ENCODE measurements at places on chromosomes 7 and 10. TPM values are rescaled to one million over a fixed set of nuclear protein-coding genes. Genes with fewer than 3 reads are reported as not detected.

DNA sequence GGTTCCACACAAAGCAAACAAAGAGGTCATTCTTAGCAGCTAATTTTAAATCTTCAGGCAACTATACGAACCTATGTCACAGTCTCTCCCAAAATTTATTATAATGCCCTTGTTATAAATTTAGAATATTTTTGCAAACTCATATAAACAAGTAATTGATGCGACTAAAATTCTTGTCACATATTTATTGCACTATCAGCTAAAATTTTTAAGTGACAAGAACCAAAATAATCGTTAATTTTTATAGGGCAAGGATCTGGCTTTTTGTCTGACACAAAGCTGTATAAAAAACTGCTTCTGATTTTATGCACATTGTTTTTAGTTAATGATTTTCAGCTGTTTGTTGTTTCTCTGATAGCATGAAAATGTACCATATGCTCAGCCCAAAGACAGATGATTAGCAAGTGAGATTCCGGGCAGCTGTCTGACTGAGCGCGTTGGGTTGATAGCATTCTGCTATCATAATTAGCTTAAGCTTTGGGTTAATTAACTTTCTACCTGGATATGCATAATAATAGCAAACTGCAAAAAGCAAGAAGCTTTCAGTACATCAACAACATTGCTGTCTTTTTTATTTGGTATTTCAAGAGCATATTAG, 136.0 kb downstream of the MGMT start:
- no peak for DNase-seq
- no peak overlapping the region for H3K27ac ChIP-seq
- no peaks in the 10 kb centered on the region for H3K27me3 ChIP-seq
- peaks cover 8% of the 10 kb centered on the region for H3K36me3 ChIP-seq
- no peak overlapping the region for H3K4me3 ChIP-seq
- no peaks in the 10 kb centered on the region for H3K4me1 ChIP-seq

DNA sequence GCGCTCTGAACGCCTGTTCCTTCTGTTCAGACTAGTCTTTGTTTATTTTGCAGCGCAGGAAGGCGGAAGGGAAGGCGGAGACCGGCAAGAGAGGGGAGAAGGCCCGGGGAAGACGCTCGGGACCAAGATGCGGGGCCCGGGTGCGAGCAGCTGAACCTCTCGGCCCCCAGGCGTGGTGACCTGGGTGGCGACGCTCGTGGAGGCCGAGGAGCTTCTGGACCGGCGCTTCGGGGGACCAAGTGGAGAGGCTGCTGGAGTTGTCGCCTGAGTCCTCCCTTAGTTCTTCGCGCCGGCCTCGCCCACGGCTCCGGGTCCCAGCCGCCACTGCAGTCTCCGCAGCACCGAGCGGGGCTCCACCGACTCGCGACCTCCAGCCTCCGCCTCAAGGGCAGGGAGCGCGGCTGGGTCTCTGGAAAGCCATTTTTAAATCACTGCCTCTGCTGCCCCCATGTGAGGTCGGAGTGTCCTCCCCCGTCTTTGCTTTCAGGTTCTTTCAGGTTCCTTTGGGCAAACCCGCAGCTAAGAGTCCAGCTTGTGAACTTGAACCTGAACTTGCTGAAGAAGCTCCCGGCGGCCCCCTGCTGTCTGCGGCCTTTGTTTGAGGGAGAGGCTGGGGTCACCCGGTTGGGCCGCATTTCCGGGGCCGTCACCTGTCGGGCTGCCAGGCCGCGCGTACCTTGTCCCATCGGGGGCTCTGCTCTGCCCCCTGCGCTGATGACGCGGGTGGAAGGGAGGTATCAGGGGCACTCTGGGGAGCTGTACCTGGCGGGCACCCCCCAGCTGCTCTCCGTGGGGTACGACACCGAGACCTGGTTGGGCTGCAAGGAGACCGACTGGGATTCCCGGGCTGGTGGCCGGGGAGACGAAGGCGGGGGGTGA, 136.0 kb downstream of the KIF20B start:
- peak overlapping the region; percentile 86 for H3K4me3 ChIP-seq
- no peaks in the 10 kb centered on the region for H3K36me3 ChIP-seq
- peaks cover 7% of the 10 kb centered on the region for H3K4me1 ChIP-seq
- DNase-seq, result peak; percentile 61
- peak overlapping the region; percentile 85 for H3K27ac ChIP-seq

The LRRN3 gene
- 187 TPM for total RNA-seq

- no peak overlapping the region for H3K27ac ChIP-seq
- no peaks in the 10 kb centered on the region for H3K27me3 ChIP-seq
- H3K36me3 ChIP-seq, result peaks cover 19% of the 10 kb centered on the region
- H3K4me3 ChIP-seq, result no peak overlapping the region
These were observed 11.8 kb downstream of the UROS start for GRCh38 chr10:125811251-125811650.

The AFAP1L2 gene
- total RNA-seq, result 5.0 TPM

DNA sequence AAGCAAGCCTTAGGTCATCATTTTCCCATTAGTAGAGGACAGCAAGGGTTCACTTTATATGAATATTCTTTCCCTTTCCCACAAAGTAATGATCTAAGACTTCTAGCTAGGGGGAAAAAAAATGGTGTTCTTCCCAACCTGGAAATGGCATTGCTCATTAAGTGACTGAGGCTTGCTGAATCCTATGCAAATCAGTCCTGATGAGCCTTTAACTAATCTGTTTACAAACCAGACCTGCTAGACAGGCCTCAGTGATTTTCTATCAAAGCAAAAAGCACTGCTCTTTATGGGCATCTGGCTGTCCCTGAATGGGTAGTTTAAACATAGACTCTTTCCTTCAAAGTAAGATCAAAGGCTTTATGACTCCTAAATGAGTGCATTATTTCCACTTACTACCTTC, 146.3 kb downstream of the HIBADH start:
- H3K27me3 ChIP-seq, result no peaks in the 10 kb centered on the region
- H3K36me3 ChIP-seq, result no peaks in the 10 kb centered on the region
- no peak overlapping the region for H3K27ac ChIP-seq
- no peak overlapping the region for H3K4me3 ChIP-seq

GRCh38 chr7:111982804-111983203, 223.4 kb downstream of the DOCK4 start:
- no peaks in the 10 kb centered on the region for H3K36me3 ChIP-seq
- H3K27me3 ChIP-seq, result peaks cover 3% of the 10 kb centered on the region
- H3K4me3 ChIP-seq, result no peak overlapping the region
- DNase-seq, result no peak

GRCh38 chr7:103594186-103594585, 148.2 kb upstream of the SLC26A5 start:
- no peak for DNase-seq
- no peaks in the 10 kb centered on the region for H3K36me3 ChIP-seq
- H3K4me3 ChIP-seq, result no peak overlapping the region
- no peak overlapping the region for H3K27ac ChIP-seq

The ZNF398 gene
- 15.0 TPM for total RNA-seq

DNA sequence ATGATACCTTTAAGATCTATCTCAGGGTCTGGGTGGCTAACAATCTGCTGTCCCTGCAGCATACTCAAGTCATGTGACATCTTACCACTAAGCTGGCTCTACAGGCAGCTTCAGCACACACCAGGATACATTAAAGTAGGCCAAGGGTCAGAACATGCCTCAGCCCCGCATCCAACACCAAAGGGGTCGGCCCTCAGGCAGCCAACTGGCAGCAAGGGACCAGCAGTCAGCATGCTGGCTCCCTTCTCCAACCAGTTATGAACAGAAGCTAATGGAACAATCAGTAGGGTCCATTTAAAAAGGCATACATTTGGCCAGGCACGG, 37.1 kb downstream of the FAM53B start:
- peaks cover 35% of the 10 kb centered on the region for H3K4me1 ChIP-seq
- H3K4me3 ChIP-seq, result no peak overlapping the region
- H3K27me3 ChIP-seq, result no peaks in the 10 kb centered on the region
- peaks cover 11% of the 10 kb centered on the region for H3K36me3 ChIP-seq

The PNLIP gene
- not detected for total RNA-seq

DNA sequence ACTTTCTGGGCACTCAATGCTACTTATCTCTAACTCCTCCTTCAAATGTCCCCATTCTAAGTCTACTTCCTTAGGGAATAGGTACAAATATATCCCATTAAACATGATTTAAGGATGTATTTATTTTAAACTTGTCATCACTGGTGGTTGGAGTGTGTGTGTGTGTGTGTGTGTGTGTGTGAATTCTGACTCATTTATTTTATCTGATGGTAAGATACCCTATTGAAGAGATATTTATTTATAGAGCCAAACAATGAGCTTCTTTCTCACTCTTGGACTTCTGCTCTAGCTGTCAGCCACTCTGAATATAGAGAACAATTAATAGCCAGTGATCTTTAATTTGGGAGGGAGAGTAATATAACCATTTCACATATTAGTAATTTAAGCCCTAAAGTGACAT, 17.8 kb upstream of the MAGI2 start:
- no peak overlapping the region for H3K4me3 ChIP-seq
- H3K27ac ChIP-seq, result no peak overlapping the region
- no peaks in the 10 kb centered on the region for H3K36me3 ChIP-seq
- no peaks in the 10 kb centered on the region for H3K27me3 ChIP-seq
- no peaks in the 10 kb centered on the region for H3K4me1 ChIP-seq
- no peak for DNase-seq

GRCh38 chr10:78171633-78172400, 138.2 kb downstream of the RPS24 start:
- H3K4me1 ChIP-seq, result no peaks in the 10 kb centered on the region
- H3K4me3 ChIP-seq, result no peak overlapping the region
- H3K36me3 ChIP-seq, result no peaks in the 10 kb centered on the region
- no peak overlapping the region for H3K27ac ChIP-seq
- peaks cover 20% of the 10 kb centered on the region for H3K27me3 ChIP-seq

The CCL24 gene
- not detected for total RNA-seq

GRCh38 chr7:128383776-128384175, 22.3 kb upstream of the PRRT4 start:
- DNase-seq, result no peak
- H3K27me3 ChIP-seq, result peaks cover 12% of the 10 kb centered on the region
- H3K27ac ChIP-seq, result no peak overlapping the region
- H3K4me3 ChIP-seq, result no peak overlapping the region
- H3K4me1 ChIP-seq, result peaks cover 3% of the 10 kb centered on the region
- no peaks in the 10 kb centered on the region for H3K36me3 ChIP-seq

The CYP26A1 gene
- not detected for total RNA-seq

GRCh38 chr7:80429181-80429580, 82.7 kb downstream of the GNAT3 start:
- peaks cover 2% of the 10 kb centered on the region for H3K27me3 ChIP-seq
- no peaks in the 10 kb centered on the region for H3K4me1 ChIP-seq
- H3K36me3 ChIP-seq, result no peaks in the 10 kb centered on the region
- no peak overlapping the region for H3K4me3 ChIP-seq

The THSD7A gene
- not detected for total RNA-seq

DNA sequence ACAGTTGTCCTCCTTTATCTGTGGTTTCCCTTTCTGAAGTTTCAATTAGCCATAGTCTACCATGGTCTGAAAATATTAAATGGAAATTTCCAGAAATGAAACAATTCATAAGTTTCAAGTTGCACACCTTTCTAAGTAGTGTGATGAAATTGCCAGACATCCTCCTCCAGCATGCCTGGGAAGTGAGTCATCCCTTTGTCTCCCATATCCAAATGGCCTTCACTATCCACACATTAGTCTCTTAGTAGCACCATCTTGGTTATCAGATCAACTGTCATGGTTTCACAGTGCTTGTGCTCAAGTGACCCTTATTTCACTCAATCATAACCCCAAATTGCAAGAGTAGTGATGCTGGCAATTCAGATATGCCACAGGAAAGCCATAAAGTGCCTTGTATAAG, 83.4 kb upstream of the PPP1R9A start:
- DNase-seq, result no peak
- no peak overlapping the region for H3K27ac ChIP-seq
- no peaks in the 10 kb centered on the region for H3K36me3 ChIP-seq
- no peaks in the 10 kb centered on the region for H3K4me1 ChIP-seq
- no peaks in the 10 kb centered on the region for H3K27me3 ChIP-seq

The IGF2BP3 gene
- 0.94 TPM for total RNA-seq

- DNase-seq, result no peak
- H3K36me3 ChIP-seq, result no peaks in the 10 kb centered on the region
- H3K4me3 ChIP-seq, result no peak overlapping the region
- no peak overlapping the region for H3K27ac ChIP-seq
- H3K4me1 ChIP-seq, result no peaks in the 10 kb centered on the region
- H3K27me3 ChIP-seq, result no peaks in the 10 kb centered on the region
These were observed 519.1 kb upstream of the AUTS2 start for GRCh38 chr7:69078997-69079769.

DNA sequence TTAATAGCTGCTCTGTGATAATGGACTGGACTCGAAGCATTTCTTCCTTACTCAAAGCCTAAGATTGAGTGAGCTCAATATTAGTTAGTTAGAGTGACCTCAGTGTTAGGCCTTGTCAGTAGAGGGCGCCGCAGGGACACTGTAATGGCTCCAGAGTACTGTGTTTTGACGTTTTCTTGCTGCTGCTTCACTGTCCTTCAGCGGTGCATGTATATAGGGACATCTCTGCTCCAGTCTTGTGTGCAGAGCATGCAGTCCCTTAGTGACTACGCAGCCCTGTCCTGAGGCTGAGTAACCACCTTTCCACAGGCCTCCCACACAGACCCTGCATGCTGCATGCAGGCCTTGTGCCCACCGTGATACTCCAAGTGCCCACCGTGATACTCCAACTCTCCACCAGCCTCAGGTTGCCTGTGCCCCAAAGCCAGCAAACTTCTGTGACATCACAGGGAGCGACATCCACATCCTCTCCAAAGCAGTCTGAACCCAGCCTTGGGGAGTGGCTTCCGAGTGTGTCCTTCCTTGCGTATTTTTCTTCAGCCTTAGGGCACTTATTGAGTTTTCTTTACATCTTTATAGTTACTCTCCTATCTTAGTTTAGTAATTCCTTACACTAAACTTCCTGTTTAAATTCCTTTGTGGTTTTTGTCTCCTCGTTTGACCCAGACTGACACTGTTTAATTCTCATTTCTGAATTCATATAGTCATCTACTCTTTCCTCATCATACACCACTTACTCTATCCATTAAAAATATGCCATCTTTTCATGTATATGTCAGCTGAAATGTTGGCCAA, 118.2 kb downstream of the JAZF1 start:
- H3K27me3 ChIP-seq, result peaks cover 11% of the 10 kb centered on the region
- H3K36me3 ChIP-seq, result no peaks in the 10 kb centered on the region
- no peak overlapping the region for H3K27ac ChIP-seq
- H3K4me1 ChIP-seq, result no peaks in the 10 kb centered on the region
- DNase-seq, result peak; percentile 56

GRCh38 chr7:139873593-139874301, 44.7 kb downstream of the TBXAS1 start:
- peaks cover 4% of the 10 kb centered on the region for H3K27me3 ChIP-seq
- no peaks in the 10 kb centered on the region for H3K36me3 ChIP-seq
- no peak for DNase-seq
- no peak overlapping the region for H3K27ac ChIP-seq

The HGF gene
- total RNA-seq, result not detected
